ENCODE measurements at places on chromosomes 6 and 20. TPM values are rescaled to one million over a fixed set of nuclear protein-coding genes. Genes with fewer than 3 reads are reported as not detected.
A peak's percentile ranks its signal among the peaks of the same experiment; 100 is the strongest.

DNA sequence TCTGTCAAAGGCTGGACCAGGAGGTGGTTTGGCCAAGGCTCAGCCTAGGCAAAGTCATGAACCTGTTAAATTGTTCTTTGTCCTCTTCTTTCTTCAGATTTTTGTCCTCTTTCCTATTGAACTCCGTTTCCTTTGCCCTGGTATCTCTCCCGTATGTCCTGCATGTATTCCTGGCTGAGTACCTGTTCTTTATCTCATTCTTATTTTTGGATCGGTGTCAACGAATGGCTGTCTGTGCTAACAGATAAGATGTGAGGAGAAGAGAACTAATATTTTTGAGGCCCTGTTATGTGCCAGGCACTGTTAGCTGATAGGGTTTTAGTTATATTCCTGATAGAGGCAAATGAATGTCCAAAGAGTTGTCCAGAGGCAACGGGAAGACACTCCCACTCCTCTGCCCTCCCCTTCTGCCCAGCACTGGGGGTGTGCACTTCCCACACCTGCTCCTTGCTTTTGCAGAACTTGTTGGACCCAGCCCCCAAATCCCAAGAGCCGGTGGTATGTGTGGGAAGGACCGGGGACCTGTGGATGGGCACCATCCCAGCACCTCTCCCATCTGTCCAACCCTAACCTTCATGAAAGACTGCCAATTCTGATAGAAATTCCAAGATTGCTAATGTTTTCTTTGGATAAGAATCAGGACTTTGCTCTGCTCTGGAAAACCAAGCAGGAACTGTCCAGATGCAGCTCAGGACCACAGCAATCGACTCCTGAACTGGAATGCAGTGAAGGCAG is 20.6 kb downstream of the MMP24OS start:
- DNase-seq = no peak

DNA sequence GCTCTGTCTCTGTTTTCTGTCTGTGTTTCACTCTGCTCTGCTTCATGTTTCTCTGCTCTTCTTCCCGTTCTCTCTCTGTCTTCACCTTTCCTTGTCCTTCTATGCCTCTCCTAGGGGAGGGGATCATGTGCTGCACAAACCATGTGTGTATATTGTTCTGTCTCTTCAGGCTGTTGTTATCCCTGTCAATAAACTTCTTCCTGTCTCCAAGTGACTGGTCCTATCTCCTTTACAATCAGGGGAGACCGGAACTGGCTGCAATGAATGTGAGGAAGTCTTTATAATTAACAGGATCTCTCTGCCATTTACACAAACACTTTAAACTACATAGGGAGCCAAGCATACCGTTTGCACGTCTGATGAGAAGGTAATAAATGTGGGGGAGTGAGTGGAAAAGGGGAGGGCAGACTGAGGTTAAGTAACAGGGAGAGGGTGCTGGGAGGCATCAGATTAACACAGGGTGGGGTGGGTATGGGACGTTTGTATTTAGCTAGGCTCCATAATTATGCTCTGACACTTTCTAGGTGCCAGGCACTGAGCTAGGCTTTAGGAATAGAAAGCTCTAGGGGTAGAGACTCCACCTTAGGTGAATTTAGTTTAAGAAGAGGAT is 626.1 kb downstream of the DHX35 start:
- no peak for DNase-seq

DNA sequence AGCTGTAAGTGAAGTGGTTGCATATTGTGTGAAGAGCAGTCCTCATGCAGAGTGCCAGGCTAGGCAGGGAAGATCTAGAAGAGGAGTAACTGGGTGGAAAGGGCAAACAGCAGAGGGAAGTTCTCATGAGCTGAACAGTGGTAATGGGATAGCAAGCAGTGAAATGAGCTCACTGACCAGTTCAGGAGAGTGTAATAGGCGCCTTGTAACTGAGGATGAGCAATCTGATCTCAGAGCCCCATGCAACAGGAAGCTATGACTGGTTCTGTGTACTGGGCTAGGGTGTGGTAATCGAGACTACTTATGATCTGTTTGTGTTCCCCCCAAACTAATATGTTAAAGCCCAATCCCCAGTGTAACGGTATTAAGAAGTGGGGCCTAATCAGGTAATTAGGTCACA is 98.6 kb downstream of the RFX6 start:
- no peak for DNase-seq

GRCh38 chr6:139981066-139981624 is 606.7 kb upstream of the CITED2 start:
- no peak for DNase-seq

DNA sequence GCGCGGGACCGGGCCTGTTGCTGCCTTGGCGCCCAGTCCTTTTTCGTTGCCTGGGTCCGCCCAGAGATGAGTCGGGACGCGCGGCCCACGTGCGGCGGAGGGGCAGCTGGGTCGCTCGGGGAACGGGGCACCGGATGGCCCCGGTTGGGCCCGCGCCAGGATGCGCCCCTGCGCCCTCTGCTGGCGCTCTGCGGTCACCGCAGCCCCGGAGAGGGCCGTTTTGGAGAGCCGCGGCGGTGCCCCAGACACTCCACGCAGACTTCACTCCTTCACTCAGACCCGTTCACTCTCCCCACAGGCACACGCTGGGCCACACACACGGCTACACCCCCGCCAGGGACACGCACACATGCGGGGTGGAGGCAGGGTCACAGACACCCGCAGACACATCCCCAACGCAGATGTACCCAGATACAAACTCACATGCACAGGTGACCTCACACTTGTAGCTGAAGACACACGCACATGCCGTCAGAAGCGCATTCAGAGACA is 38.8 kb downstream of the SRC start:
- DNase-seq = peak; percentile 84

GRCh38 chr20:48011025-48011424 is 225.7 kb upstream of the SULF2 start:
- DNase-seq = no peak

GRCh38 chr6:76861403-76861802 is 601.9 kb downstream of the HTR1B start:
- DNase-seq = no peak

- no peak for DNase-seq
Observed at GRCh38 chr6:116263353-116263752, 9.5 kb upstream of the TSPYL4 start.

DNA sequence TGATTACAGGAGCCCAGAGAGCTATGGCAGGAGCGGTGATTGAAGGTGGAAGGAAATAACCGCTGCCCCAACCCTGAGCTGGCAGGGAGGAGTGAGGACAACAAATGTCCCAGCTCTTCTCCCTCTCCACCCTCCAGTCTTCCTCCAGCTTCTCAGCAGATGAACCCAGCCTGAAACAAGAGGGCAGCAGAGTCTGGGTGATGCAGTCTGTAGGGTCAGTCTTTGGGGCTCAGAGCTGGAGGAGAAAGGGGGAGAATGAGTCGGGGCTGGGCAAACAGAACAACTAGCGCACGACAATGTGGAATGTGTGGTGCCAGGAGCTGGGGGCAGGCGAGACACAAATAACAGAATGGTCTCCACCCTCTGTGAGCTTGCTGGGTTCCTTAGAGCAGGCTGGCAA is 4.5 kb upstream of the GUCA1A start:
- DNase-seq = no peak

DNA sequence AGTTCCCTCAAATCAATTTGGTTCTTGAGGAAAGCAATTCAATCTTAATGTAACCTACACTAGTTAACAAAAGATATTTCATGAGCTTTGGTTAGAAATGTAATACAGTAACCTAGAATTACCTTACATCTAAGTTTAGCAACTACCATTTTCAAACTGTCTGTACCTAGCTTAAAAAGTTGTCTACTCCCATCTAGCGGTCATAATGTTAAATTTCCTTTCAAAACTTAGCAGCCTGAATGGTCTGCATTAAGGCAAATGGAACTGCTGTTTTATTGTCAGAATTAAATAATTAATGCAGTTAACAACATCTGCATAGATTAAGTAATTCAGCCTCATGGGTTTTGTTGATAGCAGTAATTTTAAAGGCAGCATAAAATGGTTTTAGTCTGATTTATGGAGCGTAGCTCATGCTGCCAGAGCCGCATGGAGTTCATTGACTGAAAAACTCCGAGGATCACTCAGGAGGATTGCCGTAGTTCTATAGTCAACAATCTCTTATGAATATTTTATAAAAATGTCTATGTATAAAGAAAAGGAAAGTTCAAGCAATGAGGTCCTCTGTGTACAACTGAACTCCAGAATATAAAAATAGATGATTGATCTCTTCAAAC is 485.4 kb upstream of the MANEA start:
- DNase-seq = no peak

DNA sequence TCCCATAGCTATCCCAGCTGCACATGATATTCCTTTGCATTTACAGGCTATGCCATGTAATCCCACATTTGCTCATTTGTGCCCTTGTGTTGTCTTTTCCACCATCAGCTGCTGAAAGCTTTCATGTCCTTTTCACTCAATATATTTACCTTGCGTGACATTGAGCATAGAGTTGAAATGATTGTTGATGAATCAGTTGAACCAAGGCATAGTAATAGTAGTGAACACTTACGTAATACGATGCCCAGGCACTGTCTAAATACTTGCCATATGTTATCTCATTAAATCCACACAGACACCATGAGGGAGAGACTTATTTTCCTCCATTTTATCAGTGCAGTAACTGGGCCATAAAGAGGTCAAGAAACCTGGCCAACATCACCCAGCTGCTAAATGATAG is 13.1 kb downstream of the RNF8 start:
- no peak for DNase-seq

- DNase-seq = peak; percentile 71
Observed at GRCh38 chr20:60210779-60211617, 252.8 kb downstream of the CDH26 start.

SPATA25 gene
- 1.4 TPM for total RNA-seq

NKAPL gene
- not detected for total RNA-seq

SLC35D3 gene
- total RNA-seq = not detected

LTA gene
- 24.6 TPM for total RNA-seq

TGM3 gene
- not detected for total RNA-seq
